Activated naive CD8-positive, alpha-beta T cell treated with anti-CD3 and anti-CD28 coated beads, Interleukin-2, amount 50 U/mL, for 16 hours (primary cell): ENCODE measurements at places on chromosomes 7 and 10.

GRCh38 chr7:36312064-36312914, 77.4 kb upstream of the ANLN start:
- no peak for DNase-seq

GRCh38 chr10:26857991-26858706, 2.6 kb downstream of the ABI1 start:
- no peak for DNase-seq

- DNase-seq = no peak
These were observed 105.5 kb downstream of the TES start for GRCh38 chr7:116315803-116316202.

- DNase-seq = no peak
These were observed 88.9 kb downstream of the RAPGEF5 start for GRCh38 chr7:22267930-22268615.

DNA sequence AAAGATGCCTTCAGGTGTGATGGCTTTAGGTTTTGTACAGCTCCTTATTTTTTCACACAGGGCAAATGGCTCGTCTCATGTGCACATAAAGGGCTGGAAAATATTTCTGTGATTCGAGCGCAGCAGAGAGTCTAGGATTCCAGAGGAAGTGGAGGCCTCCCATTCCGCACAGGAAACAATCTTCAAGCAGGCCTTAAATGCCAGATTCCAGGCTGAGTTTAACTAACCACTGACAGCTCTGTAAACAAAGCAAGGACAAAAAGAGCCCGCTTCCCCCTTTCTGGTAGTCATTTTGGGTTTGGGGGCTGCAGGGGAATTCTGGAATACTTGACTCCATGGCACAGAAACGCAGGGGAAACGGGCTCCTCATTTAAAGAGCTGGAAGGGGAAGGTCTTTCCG, 87.2 kb downstream of the CALD1 start:
- DNase-seq = no peak

DNA sequence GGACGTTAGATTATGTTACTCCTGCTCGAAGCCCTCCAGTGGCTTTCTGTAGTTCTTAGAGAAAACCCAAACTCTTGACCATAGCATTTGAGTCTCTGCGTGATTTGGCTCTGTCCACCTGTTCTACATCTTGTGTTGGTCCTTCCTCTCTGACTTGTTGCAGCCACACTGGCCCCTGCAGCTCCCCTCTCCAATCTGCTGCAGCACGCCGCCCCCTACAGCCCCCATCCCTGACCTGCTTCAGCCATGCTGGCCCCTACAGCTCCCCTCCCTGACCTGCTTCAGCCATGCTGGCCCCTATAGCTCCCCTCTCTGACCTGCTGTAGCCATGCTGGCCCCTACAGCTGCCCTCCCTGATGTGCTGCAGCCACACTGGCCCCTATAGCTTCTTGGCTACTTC, 29.2 kb downstream of the TRRAP start:
- no peak for DNase-seq

DNA sequence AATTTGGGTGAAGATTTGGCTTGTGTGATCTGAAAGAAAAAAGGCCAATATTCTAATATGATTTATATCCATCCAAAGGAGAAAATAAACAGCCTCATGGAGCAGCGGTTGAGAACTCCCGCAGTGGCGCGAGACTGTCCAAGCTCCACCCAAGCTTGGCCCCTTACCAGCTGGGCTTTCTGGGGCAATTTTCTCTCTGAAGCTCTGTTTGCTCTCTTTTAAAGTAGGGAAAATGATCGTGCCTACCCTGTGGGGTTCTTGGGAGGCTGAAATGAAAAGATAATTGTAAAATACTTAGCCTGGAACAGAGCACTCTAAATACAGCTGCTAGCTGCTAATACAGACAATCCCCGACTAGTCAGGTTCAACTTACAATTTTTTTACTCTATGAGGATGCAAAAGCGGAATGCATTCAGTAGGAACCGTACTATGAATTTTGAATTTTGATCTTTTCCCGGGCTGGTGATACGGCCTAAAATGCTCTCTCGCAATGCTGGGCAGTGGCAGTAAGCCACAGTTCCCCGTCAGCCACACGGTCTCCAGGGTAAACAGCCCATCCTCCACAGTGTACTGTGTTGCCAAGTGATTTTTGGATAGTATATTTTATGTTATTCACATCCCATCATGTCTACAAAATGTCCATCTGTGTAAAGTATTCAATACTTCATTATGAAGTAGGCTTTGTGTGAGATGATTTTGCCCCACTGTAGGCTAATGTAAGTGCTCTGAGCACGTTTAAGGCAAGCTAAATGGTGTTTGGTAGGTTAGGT, 137.7 kb downstream of the CHN2 start:
- no peak for DNase-seq

DNA sequence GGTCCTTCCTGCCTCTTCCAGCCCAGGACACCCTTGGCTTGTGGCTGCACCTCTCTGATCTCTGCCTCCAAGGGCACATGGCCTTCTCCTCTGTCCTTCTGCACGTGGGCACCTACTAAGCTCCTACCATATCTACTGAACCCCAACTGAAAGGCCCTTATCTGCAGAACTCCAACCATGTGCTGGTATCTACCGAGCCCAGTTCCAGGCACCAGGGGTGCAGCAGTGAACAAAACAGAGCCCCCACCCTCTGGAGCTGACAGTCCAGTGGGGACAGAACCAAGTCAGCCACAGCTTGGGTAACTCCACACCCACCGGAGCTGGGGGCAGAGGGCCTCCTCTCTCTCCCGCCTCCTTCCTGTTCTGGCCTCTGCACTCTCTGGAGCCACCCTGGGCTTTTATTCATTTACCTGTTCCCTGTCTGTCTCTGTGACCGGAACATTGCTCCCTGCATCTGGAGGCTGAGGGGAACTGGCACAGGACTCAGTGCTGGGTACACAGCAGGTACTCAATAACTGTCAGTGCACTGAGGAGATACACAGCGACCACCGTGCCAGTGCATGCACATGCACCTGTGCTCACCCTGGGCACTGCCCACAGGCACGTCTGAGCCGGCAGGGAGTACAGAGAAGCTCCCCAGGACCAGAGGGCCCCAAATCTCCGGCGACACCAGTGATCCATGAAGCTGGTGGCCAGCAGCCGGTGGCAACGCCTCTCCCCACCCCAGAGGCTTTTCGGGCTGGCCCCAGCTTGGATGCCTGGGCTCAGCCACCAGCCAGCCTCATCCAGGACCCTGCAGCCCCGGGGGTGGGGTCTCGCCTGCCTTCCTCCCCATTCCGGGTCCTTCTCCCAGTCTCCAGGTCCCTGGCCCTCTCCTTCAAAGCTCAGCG, 2.0 kb downstream of the MICALL2 start:
- no peak for DNase-seq

DNA sequence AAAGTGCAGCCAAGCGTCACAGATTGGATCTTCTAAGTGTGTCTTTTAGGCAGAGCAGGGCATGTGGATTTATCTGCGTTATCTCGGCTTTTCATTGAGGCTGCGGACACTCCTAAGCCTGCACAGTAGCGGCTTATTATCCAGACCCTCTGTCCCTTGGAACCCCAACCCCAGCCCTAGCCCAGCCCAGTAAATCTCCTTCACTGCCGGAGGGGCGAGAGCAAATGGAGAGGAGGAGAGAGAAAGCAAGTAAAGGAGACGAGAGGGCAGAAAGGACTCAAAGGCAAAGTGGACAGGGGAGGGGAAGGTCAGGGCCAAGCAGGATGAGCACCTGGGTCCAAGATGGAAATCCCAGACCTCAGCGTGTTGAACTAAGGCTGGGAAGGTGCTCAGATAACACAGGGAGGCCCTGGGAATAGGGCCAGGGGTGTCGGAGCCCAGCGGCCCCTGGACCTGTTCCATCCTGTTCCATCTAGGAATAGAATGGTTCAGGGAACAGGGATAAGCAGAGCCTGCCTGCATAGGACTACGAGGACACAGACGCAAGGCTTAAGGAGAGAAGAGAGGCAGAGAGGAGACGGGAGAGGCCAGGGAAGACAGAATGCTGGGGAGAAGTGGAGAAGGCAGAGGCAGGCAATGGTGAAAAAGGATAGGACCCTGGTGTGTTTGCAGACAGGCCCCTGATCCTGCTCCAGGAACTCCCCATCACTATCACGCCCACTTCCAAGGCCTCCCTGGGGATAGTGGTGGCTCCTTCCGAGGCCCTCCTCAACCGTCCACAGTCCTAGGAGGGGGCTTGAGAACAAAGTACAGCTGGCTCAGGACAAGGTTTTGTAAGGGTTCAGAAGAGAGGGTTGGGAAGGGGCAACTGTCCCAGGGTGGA, 99.6 kb downstream of the CHST15 start:
- DNase-seq = no peak

DNA sequence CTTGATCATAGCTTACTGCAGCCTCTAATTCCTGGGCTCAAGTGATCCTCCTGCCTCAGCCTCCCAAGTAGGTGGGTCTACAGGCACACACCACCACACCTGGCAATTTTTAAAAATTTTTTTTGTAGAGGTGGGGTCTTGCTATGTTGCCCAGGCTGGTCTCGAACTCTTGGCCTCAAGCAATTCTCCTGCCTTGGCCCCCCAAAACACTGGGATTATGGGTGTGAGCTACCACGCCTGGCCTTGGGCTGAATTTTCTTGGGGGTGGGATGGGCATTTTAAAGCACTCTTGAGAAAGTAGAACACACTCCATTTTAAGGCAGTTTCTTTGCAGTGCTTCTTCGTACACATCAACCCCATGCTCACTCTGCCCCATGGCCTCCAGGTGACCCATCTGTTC, 28.7 kb downstream of the TBXAS1 start:
- no peak for DNase-seq

DNA sequence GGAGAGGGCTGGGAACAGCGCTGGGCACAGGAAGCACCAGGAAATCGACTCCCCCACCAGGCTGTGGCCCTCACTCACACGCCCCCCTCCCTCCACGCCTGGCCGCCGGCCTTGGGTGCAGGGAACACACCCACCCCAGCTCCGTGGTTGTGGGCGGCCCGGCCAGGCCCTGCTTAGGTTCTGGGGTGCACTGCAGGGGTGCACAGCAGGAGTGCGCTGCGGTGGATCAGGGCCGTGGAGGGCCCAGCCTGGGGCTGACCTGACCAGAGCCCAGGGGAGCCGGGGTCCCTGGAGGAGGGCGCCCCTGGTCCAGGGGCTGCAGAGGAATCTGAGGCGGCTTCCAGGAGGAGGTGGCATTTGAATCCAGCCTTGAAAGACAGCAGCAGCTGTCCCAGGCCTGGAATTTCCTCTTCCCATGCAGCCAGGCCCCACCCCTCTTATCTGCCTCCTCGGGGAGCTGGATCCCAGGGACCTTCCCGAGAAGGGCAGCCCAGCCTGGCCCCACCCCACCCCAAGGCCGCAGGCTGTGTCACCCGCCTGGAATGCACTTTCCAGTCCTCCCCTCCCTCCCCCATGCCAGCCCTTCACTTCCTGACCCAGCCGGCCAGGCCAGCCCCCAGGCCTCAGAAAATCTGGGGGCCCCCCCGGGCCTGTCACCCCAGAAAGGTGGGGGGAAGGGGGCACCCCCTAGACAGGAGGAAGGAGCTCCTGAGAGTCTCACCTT, 18.4 kb upstream of the PDGFA start:
- no peak for DNase-seq

DNA sequence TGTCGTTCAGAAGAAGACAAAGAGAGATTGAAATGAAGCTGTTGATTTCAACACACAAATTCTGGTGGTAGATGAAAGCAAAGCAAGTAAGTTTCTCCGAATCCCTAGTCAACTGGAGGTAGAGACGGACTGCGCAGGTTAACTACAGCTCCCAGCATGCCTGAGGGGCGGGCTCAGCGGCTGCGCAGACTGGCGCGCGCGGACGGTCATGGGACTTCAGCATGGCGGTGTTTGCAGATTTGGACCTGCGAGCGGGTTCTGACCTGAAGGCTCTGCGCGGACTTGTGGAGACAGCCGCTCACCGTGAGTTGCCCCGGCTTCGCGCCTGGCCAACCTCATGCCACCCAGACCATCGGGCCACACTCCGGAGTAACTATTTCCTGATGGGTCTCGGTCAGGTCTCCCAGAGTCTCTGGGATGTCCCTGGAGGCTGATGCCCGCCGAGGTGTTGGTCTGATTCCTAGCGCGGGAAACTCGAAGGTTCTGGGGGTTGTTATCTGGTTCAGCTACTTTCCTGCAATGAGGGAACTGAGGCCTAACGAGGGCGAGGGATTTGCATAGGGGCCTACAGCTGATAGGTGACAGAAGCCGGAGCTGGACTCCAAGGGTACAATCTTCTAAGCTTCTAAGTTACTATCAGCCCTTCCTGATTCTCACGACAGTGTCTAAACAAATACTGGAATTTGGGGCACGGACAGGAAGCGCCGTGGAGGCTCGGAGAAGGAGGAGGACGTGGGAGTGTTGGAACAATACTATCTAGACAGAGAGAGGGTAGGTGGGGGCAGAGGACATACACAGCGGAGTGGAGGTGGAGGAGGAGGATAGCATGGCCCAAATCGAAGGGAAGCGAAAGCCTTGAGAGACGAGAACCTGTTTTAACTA, at the start of gene RPP30:
RPP30 (plus strand) TSS at position 209 of the 882 bp plus-strand sequence; CDS start at position 222, 13 bp downstream.
- DNase-seq = peak; percentile 57

DNA sequence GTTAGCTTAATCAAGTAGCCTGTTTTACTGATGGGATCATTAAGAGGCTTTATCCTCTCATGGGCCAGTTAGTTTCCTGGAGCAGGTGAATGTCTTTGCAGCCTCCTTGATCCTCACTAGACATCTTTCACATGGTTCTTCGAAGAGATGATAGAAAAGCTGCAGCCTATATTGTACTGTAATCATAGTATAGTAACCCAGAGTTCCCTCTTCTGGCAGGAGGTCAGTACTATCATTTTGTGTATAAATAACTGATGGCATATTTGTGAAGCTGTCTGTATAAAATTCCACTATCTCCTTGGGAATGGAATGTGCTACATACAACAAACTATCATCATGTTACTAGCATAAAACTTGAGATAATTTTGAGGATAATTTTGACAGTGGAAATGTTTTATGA, 123.8 kb upstream of the PRPS1L1 start:
- DNase-seq = no peak

GRCh38 chr10:326894-327635, 191.8 kb downstream of the ZMYND11 start:
- DNase-seq = no peak

GRCh38 chr10:133245439-133246235, 8.0 kb downstream of the VENTX start:
- DNase-seq = no peak

DNA sequence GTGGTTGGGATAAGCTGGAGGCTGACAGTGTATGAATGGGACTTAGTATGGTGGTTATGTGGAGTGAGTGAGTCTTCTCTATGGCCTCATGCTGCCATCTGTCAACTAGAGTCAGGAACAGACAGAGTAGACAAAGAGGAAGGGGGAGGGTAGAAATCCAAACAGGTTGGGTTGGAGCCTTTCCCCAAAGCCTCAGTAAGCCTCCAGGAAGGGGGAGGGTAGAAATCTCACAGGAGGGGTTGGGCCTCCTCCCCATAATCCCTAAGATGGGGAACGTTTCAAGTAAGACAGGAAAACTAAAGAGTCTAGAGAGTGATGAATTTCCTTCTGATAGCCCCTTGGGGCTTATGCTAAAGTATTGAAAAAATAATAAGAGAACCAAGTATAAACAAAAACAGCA, 2.0 kb upstream of the AKR1B15 start:
- DNase-seq = no peak

- no peak for DNase-seq
These were observed 33.7 kb upstream of the CFAP46 start for GRCh38 chr10:132975831-132976682.

GRCh38 chr10:10644008-10644646, 373.5 kb upstream of the CELF2 start:
- DNase-seq = no peak

GRCh38 chr10:116880716-116881482, 31.6 kb downstream of the ENO4 start:
- no peak for DNase-seq
